Liver (tissue), 10 donors: ENCODE measurements at places on chromosomes 16 and 17. TPM values are rescaled to one million over a fixed set of nuclear protein-coding genes. Genes with fewer than 3 reads are reported as not detected.

DNA sequence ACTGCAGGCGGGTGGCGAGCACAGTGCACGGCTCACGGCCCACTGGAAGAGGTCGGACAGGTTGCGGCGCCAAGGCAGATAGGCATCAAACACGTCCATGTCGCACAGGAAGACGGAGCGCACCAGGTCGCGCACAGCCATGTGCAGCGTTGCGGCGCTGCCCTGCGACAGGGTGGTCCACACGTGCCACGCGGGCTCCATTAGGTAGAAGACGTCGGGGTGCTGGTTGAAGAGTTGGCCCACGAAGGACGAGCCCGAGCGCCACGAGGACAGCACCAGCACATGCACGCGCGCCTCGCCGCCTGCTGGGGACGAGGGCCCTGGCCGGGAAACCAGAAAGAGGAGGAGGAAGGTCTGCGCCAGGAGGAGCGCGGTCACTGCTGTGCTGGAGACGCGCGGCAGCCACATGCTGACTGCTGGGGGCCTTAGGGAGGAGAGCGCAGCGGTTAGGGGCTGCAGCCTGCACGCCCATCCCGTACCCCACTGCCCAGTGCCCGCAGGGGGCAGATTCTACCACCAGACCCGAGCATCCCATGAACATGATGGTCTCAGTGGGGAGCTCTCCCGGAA lies 15.0 kb upstream of the TMEM170A start:
- DNase-seq, result no peak

GRCh38 chr17:71337938-71338337 lies 782.9 kb upstream of the SOX9 start:
- DNase-seq, result no peak

DNA sequence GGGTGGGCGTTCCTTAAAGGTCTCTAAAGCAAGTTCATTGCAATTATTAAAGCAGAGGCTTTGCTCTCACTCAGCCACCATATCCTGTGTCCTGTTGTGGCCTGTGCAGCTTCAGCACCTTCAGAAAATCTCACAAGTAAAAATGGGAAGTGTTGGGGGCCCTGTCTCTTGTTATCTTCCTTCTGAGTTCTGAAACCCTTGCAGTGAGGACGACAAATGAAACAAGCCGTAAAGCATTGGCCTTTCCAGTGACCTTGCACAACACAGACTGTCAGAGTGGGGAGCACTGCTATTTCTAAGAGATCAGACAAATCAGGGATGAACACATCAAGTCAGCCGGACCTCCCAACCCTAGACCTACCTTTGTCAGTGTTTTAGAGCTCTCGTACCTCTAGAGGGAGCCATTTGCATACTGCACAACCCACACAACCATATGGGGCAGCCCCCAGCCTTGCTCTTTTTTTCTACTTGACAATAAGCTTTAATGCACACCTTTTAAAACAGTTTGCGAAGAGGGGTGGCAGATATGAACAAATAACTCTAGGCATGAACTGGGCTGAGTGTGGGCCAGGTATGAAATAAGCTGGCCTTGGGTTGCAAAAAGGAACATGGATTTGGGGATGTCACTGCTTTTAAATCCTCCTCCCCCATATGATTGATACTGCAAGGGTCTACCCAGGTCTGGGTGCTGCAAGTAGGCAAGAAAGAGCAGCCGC lies 89.8 kb downstream of the KATNIP start:
- DNase-seq, result no peak

DNA sequence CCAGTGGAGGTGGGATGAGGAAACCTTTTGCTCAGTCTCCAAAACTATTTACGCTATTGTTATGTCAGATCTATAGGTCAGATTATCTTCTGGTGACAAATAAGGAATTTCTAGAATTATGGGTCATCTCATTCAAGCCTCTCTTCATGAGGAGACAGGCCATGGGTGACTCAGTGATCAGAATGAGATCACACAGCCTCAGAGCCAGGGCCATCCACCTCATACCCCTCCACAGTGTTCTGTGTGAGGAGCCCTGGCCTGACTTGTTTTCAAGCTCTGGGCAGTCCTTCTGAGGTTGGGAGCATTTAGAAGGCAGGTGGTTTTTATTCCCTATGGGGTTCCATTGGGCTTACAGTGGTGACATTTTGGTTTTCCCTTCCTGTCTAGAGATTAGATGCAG lies 26.5 kb downstream of the YPEL2 start:
- DNase-seq, result no peak

- DNase-seq, result no peak
Measured at GRCh38 chr17:37239690-37240334, 136.0 kb upstream of the C17orf78 start.

DNA sequence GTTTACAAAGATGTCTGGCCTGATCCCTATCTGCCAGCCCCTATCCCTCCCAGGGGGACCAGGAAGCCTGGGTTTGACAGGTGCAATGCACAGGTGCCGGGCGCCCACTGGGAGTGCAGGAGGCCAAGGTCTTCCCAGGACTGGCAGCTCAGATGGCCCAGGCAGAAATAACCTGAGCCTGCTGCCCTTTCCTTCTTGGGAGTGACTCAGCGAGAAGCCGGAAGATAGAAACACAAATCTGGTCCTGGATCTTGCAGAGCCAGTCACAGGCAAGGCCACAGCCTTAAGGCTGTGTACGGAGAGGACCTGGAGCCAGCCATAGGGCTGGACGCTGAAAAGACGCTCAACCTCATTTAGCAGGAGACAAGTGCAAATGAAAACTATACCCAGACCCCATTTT lies 27.7 kb downstream of the GPR142 start:
- no peak for DNase-seq

GRCh38 chr16:83983491-83983890 lies 15.4 kb downstream of the NECAB2 start:
- no peak for DNase-seq

DNA sequence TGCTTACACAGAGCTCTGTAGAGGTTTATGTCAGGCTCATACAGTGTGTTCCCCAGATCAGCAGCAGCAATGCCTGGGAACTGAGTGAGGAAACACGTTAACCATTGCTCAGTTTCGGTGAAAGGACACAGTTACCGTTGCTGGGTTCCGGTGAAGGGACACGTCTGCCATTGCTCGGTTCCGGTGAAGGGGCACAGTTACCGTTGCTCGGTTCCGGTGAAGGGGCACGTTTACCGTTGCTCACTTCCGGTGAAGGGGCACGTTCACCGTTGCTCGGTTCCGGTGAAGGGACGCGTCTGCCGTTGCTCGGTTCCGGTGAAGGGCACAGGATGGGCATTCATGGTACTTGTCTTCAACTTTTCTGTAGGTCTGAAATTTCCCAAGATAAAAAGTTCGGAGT lies 81.7 kb downstream of the MRM3 start:
- no peak for DNase-seq

- no peak for DNase-seq
Measured at GRCh38 chr17:32258383-32259140, 7.1 kb upstream of the RHBDL3 start.

GRCh38 chr17:6427279-6427781 lies 7.6 kb downstream of the AIPL1 start:
- DNase-seq, result no peak

DNA sequence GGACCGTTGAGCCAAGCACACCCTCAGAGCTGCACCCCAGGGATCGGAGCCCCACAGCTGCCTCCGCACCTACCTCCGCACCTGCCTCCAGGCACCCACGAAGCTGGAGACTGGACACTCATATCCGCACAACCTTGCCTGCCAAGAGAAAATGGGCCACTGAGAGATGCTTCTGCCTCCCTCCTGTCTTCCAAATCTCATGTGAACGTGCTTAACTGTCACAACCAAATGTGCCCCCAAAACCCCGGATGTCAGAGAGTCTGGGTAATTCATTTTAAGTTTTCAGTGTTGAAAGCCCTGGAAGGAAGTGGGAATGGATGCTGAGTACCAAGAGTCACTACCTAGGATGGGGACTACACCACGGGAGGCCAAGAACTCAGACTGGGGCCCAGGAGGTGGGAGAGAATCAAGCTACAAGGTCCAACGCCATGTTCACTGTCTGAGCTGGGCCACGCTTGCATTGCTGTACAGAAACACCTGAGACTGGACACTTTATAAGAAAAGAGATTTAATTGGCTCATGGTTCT lies 49.5 kb upstream of the MEAK7 start:
- no peak for DNase-seq

DNA sequence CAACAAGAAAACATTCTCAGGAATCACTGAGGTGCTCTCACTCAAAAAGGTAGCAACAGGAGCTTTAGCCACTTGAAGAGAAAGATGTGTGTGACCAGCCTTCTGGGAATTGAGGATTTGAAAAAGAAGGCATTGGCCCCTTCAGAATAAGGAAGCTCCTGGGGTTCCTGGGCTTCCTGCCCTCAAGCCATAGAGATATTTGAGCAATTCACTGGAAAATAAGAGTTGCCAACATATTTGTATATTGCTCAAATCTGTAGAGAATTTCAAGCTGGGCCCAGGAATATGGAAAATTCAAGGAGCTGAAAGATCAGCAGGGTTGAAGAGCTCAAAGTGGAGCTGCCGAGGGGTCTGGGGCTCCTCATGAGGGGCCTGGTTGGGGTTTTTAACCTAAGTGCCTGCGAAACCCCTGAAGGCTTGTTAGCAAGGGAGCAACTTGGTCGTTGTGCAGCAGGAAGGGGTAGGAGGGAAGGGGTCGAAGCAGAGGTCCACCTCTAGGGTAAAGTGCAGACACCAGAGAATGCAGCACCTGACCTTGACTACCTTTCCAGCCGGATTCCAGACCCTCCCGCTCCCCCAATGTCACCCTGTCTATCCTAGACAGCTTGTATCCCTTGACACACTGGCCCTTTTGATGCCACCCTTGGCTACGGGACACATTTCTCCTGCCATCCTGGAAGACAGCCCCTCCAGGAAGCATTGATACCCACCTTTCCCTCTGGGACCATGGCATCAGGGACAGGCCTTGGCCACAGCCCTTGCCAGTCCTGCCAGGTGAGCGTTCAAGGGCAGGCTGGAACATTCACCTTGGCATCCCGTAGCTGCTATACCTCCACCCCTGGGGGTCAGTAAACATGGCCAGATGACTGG lies 67.6 kb upstream of the SREBF1 start:
- no peak for DNase-seq

The TMEM11 gene
- polyA plus RNA-seq, result 13.0 TPM

The HSF4 gene
- 3.8 TPM for polyA plus RNA-seq

The KRT36 gene
- polyA plus RNA-seq, result not detected
